Cerebellar nuclear complex (tissue), 1 donor: ENCODE measurements at places on chromosomes 13 and 19.
A peak's percentile ranks its signal among the peaks of the same experiment; 100 is the strongest.

GRCh38 chr13:31945202-31945961, 86.2 kb upstream of the FRY start:
- DNase-seq = no peak

GRCh38 chr13:42950181-42950580, 41.9 kb downstream of the EPSTI1 start:
- no peak for DNase-seq

- DNase-seq = no peak
Observed at GRCh38 chr13:81184556-81185265, 843.8 kb upstream of the SPRY2 start.

DNA sequence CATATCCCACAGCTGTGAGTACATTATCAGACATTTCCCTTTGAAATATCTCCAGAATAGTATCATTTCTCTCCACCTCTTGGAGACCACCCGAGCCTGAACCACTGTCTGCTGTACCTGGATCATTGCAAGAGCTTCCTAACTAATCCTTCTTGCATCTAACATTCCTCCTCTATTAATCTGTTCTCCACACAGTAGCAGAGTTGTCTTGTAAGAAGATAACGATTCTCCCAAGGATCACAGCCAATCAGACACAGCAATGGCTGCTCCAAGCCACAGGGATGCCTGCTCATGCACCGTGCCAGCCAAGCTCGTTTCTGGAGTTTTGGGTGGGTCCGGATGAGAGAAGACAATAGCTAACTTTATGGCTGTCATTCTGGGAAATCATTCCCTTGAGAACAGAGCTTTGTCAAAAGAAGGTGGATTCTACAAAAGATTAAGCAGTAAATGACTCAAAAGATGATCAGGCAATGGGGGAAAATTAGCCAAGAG, 14.5 kb upstream of the LAIR1 start:
- no peak for DNase-seq

DNA sequence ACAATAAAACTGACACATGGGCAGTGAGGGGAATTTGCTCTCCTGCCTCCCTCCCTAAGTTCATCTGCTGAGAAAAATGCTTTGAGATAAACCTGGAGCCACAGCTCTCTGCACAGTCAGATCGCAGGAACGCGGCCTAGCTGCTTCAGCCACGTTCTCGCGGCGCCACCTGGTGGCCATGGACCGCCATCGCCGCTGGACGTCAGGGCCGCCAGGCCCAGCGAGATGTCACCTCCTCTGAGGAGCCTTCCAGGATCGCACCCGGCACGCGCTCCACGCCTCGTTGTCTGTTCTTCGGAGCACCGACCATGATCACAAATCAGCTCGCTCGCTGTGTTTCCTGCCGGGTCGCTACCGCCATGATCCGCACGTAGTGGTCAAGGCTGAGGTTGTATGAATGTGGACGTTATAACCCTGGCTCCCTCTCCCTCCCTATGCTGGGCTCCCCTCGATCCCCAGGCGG, 20.6 kb upstream of the USP29 start:
- no peak for DNase-seq

- DNase-seq = no peak
Observed at GRCh38 chr19:10474962-10475451, 28.1 kb downstream of the KEAP1 start.

DNA sequence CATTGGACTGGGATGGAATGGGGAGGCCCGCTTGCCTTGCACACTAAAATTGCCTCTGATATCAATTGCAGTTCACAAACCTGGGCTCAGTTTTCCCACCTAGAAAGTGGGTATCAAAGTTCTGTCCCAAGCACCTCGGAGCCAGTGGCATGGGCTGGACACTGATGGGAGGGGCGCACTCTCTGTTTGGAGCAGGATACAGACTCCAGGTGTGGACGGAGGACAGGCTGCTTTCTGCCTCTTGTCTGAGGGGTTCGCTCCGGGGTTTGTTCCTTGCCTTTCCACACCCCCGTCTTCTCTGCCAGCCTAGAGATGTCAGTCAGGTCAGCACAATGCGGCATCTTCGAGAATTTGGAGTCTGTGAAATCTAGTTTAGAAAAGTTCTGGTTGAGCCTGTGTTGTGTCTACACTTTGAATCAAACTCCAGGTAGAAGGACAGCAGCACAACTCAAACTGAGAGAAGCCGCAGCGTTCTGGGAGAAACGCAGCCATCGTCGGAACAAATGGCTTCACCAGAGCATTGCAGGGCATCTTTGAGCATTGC, 141.9 kb downstream of the TEX29 start:
- no peak for DNase-seq

- no peak for DNase-seq
Observed at GRCh38 chr19:5850743-5851293, 431 bp downstream of the FUT3 start.

DNA sequence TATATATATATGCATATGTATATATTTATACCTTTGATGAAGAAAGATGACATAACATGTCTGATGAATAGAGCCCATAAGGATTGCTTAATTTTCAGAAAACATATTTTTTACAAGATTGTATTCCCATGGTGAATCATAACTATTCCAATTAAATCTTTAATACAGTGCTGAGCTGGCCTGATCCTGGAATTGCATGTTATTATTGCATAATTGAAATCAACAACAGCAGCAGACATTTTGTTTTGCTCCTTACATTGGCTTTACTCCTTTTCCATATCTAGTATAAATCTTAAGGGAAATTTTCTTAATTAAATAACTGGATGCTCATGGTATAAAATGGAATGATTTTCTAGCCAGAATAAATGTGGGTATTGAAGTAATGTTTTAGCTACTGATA, 22.0 kb downstream of the POSTN start:
- DNase-seq = no peak

- DNase-seq = no peak
Observed at GRCh38 chr13:43964698-43965458, 85.2 kb downstream of the LACC1 start.

DNA sequence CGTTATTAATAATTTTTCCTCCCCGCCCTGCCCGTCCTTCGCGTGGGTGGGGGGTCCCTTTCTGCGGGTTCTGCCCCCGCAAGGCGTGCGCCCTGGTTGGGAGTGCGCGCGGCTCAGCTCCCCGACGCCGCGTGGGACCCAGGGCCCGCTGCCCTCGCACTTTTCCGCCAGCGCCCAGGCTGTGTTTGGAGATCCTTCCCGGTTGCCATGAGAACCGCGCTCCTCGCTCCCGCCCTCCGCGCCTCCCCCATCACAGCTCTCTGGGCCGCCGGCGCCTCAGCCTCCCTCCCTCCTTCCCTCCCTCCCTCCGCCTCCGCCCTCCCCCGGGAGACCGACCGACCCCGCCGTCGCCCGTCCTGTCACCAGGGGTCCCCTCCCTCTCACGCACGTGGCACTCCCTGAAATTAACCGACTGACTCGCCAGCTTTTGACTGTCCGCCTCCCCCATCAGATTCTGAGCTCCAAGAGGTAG, 2.4 kb upstream of the SSBP4 start:
- DNase-seq = no peak

- DNase-seq = no peak
Observed at GRCh38 chr19:19021115-19021514, 12.2 kb downstream of the SUGP2 start.

GRCh38 chr13:51330791-51331190, 8.7 kb upstream of the SERPINE3 start:
- DNase-seq = no peak

DNA sequence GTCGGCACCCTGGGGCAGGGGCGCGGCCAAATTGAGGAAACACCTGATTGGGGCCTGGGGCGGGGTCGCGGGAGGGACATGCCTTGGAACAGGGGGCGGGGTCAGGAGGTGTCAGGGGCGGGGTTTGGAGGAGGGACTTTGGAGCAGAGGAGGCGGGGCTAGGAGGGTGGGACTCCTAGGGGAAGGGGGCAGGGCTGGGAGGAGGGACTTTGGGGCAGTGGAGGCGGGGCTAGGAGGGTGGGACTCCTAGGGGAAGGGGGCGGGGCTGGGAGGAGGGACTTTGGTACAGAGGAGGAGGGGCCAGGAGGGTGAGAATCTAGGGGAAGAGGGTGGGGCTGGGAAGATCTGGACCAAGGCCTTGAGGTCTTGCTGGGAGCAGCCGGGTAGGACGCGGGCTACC, 21.9 kb downstream of the GRIN2D start:
- DNase-seq = no peak

GRCh38 chr13:50871405-50871804, 27.9 kb upstream of the DLEU7 start:
- no peak for DNase-seq

- DNase-seq = no peak
Observed at GRCh38 chr19:47778049-47778953, at the start of gene SELENOW. SELENOW (plus strand) TSS chr19:47778703; CDS start chr19:47778786, 83 bp downstream.

GRCh38 chr13:81133066-81133465, 792.1 kb upstream of the SPRY2 start:
- no peak for DNase-seq

GRCh38 chr19:2811735-2812413, 7.8 kb upstream of the ZNF554 start:
- peak; percentile 22 for DNase-seq

GRCh38 chr19:41928221-41928683, at the start of gene ERFL:
ERFL (minus strand) TSS chr19:41928449; CDS start chr19:41912919, 15,530 bp downstream.
- DNase-seq = no peak

DNA sequence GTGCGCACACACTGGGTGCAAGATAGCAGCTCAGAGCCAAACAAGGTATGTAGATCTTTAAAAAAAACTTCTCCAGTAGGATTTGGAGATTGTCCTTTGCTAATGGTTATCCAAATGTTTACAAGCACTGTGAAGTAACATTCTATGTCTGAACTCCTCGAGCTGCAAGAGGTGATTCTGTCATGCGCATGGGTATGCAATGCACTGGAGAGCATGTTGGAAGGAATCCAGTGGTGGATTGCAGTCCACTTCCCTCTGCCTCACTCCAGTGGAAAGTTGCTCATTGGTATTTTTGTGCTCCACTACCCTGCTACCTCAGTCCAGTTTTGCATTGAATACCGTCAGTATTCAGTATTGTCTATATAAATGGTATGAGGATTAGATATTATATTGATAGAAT, 132.1 kb downstream of the ATP8A2 start:
- no peak for DNase-seq

DNA sequence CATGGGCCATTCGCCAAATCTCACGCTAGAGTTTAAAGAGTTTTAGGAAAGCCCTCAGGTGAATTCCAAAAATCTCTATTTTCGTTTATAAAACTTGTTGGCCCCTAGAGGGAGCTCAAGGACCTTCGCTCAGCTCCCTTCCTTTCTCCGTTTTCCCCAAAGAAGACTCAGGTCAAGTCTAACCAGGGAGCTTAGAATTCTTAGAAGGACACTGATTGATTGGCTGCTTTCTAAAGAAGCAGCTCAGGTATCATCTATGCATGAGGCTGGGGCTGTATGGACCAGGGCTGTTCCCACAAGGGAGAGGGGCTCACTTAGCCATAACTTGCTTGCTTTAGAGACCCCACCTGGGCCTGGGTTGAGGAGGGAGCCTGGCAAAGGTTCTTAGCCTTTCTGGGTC, 20.5 kb downstream of the DZIP1 start:
- DNase-seq = no peak

DNA sequence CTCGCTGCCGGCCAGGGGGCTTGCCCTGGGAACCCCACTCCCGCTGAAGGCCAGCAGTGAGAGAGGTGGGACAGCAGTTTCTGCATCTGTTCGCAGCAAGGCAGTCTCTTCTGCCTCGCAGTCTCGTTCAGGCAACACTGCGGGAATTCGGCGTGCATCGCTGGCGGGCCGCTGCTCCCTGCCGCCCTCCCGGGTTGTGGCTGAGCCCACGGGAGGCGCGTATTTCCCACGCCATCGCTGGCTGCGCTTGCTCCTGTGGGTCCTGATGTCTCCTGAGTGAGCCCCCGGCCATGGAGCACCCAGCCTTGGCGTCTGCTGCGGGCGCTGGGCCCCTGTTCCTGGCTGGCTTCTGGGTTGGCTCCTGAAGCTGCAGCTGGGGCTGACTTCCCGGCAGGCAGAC, 227.9 kb downstream of the TEX29 start:
- DNase-seq = no peak

- no peak for DNase-seq
Observed at GRCh38 chr13:74485757-74486156, 351.6 kb upstream of the KLF12 start.

DNA sequence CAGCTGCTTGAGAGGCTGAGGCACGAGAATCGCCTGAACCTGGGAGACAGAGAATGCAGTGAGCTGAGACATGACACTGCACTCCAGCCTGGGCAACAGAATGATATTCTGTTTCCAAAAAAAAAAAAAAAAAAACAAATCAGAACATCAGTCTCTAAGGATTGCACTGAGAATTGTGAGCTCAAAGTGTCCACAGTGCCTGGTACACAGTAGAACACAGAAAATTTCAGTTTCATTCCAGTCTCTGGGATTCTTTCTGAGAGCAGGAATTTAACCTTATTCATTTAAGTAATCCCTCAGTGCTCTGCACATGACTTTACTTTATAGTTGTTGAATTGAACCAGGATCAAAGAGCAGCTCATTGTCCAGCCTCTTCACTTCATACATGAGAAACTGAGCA, 25.9 kb upstream of the GATAD2A start:
- no peak for DNase-seq

DNA sequence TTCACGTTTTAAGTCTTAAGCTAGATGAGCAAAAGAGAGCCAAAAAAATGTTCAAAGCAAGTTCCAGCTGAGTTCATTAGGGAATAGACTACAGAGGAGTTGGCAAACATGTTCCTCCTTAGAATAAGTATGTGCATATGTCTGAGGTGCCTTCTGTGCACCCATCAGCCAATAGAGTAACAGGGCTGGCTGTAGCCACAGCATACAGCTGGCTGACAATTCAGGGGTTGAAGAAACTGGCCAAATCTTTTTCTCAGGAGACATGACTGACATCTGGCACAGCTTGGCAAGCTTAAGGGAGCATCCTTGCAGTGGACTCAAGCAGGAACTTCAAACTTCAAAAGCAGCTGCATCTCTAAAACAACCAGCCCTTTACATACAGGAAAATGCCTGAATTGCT, 414.8 kb upstream of the PCDH20 start:
- DNase-seq = no peak

GRCh38 chr13:50779443-50780200, 63.9 kb downstream of the DLEU7 start:
- no peak for DNase-seq

GRCh38 chr19:33904681-33905080, 108.0 kb downstream of the KCTD15 start:
- DNase-seq = no peak

- DNase-seq = no peak
Observed at GRCh38 chr13:61960981-61961380, 545.3 kb upstream of the PCDH20 start.

- no peak for DNase-seq
Observed at GRCh38 chr13:22569811-22570210, 611.0 kb upstream of the SGCG start.
